ENCODE measurements at places on chromosomes 16 and 17.

DNA sequence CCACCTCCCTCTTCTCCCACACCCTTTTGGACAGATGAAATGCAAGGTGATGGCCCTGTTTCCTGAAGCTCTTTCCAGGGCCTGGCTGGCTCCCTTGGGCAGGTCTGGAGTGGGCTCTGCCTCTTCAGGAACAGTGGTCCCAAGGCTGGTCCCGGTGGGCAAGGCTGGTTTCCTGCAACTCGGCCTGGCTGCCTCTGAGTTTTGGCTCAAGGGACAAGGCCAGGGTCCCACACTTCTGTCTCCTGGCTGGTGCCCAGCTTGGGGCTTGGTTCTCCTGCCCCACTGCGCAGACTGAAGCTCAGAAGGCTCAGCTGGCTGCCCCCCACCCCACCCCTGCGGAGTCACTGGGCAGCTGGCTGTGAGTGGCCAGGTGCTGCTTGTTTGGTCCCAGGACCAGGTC is 3.8 kb upstream of the ACTG1 start:
- DNase-seq = no peak

DNA sequence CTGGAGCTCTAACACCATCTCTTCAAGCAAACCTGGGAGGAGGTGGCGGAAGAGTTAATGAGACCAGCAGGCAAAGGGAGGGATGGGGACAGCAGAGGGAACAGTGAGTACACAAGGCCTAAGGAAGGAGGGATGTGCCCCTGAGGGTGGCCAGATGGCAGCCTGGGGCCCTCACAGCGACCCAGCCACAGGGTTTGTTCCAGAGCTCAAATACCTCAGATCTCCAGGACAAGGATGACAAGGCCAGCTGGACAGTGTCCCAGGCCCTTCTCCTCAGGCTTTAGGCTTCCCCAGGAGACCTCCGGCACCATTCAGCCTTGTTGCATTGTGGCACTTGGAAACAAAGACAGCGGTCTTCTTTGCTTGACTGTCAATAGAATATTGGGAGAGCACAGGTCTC is 14.9 kb downstream of the CDIP1 start:
- DNase-seq = no peak

DNA sequence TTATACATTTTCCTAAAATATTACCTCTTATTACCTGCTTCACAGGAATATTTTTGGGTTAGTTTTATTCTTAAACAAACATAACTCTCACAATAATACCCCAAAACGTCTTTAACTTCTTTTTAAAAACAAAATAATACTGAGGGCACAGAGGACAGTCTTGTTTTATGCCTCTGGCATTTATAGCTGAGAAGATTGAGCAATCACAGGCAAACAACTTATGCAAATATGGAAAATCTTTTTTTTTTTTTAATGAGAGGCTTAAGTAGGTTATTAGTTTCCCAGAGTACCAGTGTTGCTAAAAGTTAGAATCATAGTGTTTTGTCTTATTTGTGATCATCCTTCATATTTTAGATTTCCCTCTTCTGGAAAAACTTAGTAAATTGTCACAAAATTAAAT is 195.0 kb downstream of the FTO start:
- no peak for DNase-seq

DNA sequence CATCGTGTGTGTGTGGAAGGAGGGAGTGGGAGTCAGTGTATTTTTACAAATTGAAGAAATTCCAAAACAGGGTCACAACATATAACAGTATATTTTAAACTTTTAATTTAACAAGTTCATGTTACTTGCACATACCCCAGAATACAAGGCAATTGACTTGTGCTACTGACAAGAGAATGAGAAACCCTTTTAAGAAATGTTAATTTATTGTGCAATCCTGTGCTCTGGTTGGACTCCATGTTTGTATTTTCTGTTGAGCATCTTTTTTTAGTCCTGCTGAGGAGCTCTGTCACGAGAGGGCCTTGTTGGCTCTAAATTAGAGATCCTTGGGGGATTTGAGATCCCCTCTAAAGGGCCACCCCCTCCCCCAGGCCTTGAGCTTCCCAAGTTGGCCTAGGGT is 1.1 kb upstream of the EMP2 start:
- DNase-seq = no peak

GRCh38 chr17:60827943-60828342 is 150.3 kb downstream of the BCAS3 start:
- DNase-seq = no peak
